ENCODE measurements at places on chromosomes 13 and 19.

DNA sequence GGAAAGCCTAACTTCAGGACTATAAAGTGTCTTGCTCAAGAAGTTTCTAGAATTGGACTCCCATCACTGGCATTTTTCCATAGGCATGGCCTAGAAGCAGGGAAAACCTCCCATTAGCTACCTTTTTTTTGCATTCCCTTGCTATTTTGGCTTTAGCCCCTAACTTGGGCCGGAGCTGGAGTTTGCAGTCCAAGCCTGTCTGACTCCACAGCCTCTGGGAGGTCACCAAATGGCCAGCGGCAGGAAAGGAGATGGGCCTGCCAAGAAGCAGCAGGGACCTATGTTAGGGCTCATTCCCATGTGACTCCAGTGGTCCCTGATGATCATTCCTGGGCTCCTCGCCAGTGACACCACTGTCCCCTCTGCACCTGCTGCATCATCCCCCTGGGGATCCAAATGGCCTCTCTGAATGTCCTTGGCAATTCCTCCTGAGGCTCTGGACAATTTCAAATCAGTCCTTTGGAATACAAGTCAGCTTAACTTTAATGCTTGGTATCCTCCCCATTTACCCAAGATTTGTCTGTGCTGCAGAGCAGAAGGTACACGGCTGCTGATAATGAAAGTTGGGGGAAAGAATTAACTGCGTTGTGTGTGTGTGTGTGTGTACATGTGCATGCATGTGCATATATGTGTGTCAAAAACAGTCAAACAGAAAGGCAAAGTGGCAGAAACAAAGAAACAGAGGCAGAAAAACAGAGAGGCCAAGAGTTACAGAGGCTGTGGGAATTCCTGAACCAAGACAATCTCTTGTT lies 69.8 kb upstream of the SERP2 start:
- no peak for DNase-seq

- no peak for DNase-seq
Observed at GRCh38 chr13:94224670-94225069, 254.8 kb downstream of the DCT start.

GRCh38 chr19:14183741-14184350 lies 22.1 kb downstream of the ADGRL1 start:
- DNase-seq, result no peak

DNA sequence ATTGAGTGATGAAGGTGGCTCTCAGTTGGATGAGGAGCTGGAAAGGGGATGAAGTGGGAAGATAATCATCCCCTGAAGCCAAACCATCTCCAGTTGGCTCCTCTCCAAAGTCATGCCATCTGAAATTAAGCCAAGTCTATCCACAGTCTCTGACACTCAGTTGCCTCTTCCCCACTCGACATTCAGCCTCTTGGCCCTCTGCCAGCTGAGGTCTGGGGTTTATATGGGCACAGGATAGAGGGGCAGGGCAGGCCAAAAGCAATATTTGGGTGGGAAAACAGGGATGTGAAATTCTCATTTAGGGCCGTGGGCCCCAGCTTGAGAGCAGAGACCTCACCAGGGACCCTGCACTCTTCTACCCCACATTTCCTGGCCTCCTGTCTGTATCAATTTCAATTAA lies 85.9 kb downstream of the SLITRK1 start:
- no peak for DNase-seq

- no peak for DNase-seq
Observed at GRCh38 chr19:3289971-3290569, 65.6 kb downstream of the CELF5 start.
